CD4-positive, alpha-beta T cell treated with Interleukin-17A for 4 hours (primary cell): ENCODE measurements at places on chromosomes 7 and 10.

GRCh38 chr10:117830787-117831212, 215.9 kb downstream of the RAB11FIP2 start:
- peak; percentile 41 for DNase-seq

- no peak for DNase-seq
Observed at GRCh38 chr7:50775836-50776235, 6.9 kb downstream of the GRB10 start.

DNA sequence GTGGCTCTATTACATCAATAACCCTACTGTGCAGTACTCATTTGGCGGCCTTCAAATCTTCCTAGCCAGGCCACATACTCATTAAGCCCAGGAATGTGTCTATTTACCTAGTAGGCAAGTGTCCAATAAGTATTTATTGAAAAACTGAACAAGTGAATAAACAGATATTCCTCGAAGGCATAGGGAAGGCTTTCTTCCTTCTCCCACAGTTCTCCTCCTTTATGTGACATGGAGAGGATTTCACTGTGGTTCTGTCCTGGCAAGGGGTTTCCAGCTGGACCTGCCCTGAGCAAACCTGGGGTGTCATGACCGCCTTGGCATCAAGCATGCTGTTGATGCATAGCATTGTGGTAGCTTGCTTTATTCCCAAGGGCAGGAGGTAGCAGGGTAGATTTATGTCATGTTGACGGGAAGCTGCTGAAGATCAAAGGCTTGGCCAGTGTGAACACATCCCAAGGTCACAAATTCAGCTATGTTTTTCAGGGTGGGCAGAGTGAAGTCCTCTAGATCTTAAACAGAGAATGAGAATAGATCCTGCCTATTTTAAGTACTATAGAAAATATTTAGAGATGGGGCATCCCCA, 195.1 kb downstream of the INHBA start:
- DNase-seq = no peak

DNA sequence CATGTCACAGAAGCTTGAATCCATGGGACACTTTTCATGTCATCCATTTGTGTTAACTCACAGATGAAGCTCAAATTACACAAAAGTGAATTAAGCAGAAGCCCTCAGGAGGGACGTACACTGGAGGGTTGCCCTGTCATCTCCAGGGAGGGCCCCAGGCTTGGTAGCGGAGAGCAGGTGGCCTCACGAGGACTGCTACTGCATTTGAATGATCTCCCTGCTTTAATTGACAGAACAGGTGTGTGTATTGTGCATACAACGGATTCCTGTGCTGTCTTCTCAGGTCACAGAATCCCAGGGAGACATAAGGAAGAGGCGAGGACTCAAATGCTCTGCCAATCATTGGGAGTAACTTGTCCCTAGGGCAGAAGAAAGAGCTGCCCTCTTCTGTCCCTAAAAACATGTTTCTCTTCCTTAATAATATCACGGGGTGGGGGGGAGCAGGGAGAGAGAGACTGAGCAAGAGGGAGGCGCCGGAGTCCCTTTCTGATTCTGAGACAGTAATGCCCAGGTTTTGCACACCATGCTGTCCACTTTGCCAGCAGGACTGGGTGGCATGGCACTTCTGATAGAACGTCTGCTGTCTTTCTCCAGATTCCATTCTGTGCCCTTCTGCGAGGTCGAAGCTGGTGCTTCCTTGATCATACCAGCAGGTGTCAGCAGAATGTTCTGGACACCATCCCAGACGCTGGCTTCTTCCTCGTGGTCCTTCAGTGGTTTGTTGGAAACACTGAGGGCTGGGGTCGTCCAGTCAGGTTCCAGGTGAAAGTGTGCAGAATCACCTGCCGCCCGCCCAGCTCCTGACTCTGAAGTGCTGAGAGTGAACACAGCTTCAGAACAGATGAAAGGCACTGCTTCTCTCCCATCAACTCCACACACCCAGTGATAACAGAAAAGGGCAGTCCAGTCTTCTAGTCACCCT, 26.2 kb upstream of the RASGEF1A start:
- peak; percentile 69 for DNase-seq

GRCh38 chr10:103554488-103555324, 61.2 kb downstream of the NEURL1 start:
- peak; percentile 30 for DNase-seq

DNA sequence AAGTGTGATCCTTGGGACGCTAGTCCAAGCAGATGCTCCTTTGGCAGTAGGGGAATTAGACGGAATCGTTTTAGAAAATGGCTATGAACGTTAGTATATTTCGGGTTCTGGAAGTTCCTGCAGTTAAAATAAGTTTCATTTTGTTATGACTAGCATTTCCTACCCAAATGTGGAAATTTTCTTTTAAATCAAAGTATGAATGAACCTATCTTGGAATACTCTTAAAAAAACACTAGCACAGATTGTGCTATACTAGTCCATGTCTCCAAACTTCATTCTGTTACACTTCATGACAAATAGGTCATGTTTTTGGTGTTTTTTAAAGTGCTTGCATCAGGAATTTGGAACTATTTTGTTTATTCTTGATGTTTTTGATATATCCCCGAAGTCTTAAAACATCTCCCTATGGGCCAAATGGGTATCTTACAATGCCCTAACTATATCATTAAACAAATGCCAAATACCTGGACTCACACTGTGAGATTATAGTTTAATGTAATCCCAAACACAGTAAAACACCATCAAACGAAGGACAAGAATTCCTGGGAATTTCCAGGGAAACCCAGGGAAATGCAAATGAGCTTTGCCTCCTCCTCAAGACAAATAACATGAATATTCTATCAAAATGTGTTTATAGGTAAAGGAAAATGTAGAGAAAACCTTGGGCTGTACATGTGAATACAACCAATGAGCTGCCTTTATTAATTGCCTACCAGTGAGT, 75.9 kb upstream of the PTPRZ1 start:
- DNase-seq = no peak

DNA sequence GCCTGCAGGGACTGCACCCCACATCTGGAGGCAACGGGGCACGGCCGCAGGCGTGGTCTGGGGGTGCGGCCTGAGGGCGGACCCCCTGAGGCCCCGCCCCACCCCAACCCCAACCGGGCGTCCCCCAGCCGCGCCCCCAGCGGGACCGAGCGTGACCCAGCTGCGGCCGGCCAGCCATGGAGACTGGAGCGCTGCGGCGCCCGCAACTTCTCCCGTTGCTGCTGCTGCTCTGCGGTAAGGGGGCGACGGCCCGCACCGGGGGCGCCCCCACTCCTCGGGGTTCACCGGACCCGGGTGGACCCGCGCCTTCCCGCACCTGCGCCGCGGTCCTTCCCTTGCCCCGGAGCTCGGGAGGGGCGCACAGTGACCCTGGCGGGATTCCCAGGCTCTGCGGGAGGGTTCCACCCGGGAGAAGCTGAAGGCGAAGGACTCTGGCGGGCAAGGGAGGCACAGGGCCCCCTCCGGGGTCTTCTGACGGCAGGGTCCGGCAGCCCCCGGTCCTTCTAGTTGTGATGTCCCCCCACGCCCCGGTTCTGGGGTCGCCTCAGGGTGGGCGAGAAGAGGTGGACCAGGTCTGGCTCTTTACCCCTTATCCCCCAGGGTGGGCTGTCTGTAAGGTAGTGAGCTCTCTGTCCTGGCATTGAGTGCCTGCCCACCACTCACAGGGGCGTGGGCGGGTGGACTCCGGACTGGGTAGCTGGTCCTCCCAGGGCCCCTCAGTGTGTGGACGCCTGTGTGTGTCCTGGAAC, at the start of gene RAMP3:
TSS of gene RAMP3 (plus strand) at position 139 of the 749 bp plus-strand sequence. CDS start at position 177, 38 bp downstream.
- no peak for DNase-seq
